Naive thymus-derived CD4-positive, alpha-beta T cell (primary cell): ENCODE measurements at places on chromosomes 1 and 21.

- DNase-seq: no peak
Observed at GRCh38 chr1:28509705-28510272, 3.9 kb downstream of the RCC1 start.

DNA sequence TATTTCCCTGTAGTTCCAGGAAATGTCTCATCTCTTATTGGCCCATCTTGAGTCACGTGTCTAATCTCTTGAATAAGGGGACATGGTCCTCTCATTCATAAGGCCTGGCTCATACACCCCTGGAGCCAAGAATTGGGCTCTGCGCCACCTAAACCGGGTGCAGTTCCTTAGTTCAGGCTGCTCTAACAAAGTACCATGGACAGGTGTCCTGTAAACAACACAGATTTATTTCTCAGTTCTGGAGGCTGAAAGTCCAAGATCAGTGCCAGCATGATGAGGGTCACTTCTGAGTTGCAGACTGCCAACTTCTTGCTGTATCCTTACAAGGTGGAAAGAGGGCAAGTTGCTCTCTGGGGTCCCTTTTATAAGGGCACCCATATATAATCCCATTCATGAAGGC, 60.2 kb upstream of the VAMP3 start:
- DNase-seq: no peak

DNA sequence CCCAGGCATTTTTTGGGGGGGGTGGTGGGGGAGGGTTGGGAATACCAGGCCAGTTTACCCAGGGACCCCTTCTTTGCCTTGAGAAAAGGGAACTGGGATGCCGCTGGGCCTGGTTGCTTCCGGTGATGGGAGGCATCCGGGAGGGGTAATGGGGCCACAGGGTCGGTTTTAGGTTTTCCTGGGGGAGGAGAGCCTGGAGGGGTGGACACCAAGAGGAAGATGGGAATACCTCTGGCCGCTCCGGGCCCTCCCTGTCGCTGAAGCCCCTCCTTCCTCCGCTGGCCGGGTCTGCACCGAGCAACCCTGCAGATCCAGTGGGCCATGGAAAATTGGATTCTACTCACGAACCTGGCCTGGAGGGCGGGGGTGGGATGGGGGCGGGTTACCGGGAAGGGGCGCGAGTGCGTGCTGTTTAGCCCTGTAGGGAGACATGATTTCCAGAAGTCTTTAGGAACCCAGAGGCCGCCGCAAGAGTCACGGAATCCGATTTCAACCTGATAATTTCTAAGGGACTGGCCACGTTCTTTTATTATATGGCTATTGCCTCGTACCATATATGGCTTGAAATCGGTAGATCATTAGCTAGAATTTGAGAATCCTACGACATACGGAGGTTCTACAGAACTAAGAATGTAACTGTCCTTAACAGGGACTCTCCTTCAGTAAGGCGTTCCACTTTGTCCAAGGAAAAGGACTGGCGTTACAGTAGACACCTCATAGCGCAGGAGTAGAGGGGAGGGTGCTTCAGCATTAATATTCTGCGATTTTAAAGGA, 749 bp downstream of the AKIRIN1 start:
- no peak for DNase-seq

DNA sequence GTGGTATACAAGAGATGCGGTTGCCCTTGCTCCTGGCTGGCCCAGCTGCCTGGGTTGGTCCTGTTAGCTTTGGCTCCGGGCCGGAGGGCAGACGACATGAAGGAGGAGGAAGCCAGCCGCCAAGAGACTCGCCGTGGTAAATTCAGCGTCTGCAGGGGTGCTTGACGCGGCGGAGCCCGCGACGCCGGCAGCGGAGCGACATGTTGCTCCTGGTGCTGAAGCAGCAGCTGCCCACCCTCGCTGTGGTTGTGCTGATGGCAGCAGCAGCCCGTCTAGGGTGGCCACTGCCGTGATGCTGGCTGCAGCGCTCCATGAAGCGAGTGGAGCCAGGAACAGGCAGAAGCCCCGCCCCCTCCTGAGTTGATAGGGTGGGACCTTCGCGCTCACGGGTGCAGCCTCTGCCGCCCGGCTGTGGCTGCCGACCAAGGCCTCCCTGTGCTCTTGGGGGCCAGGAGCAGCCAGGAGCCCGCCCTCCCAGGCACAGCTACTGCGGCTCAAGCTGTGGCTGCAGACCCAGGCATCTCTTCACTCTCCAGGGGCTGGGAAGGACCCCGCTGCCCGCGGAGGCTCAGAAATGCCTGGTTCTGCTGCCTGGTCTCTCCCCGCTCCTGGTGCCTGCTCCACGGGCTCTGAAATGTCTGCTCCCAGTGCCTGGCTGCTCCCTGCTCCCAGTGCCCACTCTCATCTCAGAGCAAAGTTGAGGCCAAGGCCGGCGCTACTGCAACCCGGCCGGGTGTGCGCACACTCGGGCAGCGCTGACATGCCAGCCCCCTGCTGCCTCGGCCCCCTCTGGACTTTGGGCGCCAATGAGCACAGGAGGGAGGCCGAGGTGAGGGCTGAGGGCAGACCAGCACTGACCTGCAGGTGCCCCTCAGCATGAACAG, 4.4 kb upstream of the ZNF692 start:
- DNase-seq: peak; percentile 74

DNA sequence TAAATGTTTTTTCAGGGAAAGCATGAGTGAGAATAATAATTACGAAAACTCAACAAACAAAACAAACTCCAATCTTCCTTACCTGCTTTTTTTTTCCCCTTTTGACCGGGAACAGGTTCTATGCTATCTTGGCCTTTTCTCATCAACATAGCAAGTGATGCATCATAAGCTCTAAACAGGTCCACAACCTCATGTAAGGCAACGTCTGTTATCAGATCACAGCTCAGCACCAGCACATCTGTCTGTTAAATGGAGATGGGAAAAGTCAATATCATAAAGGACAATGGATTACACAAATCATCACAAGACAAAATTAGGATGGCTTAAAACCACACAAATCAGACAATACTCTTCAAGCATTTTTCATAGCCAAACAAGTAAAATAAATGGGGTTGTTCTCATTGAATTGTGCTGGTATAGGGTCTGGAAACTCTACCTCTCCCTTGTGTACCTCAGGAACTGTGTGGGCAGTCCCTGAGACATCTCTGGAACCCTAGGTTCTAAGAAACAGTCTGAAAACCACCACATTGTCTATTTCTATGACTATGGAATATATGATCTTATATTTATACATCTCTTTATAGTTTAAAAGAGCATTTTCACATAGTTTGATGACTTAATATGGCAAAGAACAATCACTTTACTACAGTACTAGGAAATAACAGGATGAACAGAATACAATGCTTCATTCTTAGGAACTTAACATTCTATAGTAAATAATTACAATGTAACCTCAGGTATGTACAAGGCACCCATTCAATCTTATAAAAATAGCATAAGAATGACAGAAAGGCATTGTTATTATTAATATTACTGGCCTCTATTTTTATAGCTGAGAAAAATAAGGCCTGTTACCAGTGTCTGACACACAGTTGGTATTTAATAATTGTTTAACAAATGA, 44.7 kb downstream of the EIF2B3 start:
- no peak for DNase-seq

GRCh38 chr1:185533596-185533995, 200.6 kb upstream of the HMCN1 start:
- no peak for DNase-seq

GRCh38 chr1:61271412-61271789, 189.0 kb downstream of the NFIA start:
- no peak for DNase-seq

DNA sequence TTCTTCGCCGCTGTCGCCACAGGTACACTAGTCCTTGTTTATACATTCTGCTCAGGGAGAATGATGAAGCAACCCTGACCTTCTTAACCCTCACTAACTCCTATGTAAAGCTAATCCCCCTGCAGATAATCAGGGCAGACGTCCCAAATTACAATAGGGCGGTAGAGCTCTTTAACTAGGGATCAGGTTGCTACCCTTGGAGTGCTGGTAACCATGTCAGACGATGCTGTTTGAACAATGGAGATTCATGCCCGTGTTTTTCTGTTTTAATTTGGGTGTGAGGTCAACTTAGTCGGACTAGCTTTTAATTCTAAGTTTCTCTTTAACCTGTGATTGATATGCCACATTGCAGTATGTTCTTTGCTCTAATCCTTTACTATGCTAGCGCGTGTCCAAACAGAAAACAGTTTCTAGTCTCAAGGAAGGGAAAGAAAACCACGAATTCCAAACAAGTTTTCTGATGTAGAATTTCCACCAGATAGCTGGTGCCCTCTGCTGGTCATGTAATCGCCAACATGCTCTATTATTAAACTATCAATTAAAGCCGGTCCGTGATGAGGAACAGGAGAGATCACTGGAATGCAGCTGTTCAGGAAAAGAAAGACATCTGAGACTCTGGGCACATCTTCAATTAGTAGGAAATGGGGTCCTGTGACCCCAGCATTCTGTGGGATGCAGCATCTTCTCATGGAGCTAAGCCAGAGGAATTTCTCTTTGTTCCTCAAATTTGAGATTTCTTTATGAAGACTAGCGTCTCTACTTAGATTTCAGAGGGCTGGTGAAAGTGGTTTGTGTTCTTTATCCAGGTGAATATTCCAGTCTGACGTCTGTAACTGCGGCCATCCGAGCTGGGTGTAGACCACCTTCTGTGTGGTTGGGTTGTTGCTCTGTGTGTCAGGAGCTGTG, 18.3 kb upstream of the VAMP3 start:
- peak; percentile 33 for DNase-seq

DNA sequence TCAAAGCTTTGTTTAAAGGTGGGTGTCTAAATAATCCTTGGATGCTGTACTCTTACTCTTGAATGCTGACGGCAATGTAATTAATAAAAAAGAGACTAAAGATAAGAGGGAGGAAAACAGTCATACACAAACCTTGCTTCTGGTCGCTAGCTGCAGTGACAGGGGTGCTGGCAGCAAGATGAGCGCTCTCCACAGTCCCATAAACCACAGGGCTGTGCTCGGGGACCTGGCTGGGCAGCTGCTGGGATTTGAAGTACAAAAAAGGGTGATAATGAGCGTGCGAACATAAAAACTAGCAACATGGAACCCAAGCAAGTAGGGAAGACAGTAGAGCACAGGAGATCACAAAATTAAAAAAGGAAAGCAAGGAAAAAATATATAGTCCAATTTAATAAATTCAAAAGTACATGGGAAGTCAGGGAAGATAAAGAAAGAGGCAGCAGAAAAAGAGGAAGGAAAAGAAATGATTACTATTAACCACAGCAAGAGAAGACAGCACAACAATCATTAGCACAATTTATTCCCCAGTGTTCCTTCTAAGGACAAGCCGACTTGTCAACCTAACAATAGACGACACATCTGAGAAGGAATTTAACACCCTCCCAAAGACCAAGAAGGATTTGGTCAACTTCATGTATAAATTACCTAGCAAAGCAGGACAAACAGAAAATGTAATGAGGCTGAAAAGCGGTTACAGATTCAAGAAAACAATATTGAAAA, 162.9 kb upstream of the HP1BP3 start:
- no peak for DNase-seq

DNA sequence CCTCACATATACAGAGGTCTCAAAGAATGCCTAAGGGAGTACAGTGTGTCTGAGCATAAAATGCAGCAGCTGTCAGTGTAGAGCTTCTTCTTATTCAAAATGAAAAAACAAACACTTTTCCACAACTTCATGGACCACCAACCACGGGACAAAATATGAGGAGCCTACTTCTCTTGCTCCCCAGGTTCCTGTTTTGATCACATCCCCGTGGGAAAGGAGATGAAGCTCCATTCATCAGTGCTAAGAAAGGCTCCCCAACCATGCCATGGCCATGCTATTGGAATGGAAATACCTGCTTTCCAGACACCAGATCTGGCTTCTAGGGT, 383 bp downstream of the CD48 start:
- DNase-seq: no peak

DNA sequence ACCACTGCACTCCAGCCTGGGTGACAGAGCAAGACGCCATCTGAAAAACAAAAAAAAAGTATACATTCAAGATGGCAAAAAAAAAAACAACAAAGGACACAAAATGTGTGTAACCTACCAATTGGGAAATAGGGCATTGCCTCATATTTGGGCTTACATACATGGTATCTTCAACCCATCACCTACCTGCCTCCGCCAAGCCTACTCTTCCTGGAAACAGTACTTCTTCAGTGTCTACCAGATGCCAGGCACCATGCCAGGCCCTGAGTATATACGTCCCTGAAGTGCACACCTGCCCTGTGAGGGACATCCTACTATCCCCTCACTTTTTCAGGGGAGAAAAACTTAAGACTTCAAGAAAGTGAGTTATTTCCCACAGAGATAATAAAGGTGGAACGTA, 160.2 kb downstream of the TOMM20 start:
- no peak for DNase-seq

- DNase-seq: peak; percentile 26
Observed at GRCh38 chr21:42666023-42666747, 12.8 kb downstream of the PDE9A start.

DNA sequence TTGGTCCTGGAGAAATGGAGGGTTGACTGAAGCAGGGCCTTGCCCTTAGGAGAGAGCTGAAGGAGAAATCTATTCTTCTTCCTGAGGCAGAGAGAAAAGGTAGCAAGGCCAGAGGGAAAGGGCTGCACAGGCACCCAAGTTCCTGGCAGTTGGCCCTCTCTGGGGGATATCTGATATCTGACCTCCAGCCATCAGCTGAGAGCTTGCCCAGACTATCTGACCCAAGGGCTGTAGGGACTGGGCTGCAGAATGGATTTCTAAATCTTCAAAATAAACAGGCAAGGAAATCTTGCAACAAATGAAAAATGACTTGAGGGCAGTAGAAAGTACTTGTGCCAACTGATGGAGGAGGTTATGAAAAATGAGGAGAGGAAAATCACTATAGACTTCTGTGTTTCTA, 498 bp upstream of the CLCA2 start:
- DNase-seq: no peak

- no peak for DNase-seq
Observed at GRCh38 chr1:173020138-173020750, 30.5 kb downstream of the TNFSF18 start.

DNA sequence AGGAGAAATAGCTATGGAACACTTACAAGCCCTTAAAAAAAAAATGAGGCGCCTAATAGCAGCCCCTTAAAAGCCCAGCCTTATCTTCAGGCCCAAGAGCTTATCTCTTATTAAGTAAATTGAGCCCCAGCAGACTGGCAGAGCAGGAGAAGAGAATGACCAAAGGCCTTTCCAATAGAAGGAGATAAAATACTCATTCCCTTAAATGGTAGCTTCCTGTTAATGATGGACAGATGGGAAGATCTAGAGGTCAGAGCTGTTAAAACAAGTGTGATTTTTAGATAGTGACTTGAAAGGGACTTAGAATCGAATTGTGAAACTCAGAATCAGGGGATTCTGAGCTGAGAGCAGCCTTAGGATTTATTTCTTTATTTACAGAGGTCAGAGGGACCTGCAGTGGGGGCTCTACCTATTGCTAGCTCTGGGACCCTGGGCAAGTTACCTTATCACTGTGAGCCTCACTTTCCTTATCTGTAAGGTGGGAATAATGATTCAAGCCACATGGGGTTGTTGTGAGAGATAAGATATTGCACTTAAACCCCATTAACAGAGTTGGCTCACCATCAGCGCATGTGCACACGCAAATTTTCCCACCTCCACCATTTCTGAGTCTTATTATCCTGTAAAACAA, 101.3 kb upstream of the C8B start:
- no peak for DNase-seq

DNA sequence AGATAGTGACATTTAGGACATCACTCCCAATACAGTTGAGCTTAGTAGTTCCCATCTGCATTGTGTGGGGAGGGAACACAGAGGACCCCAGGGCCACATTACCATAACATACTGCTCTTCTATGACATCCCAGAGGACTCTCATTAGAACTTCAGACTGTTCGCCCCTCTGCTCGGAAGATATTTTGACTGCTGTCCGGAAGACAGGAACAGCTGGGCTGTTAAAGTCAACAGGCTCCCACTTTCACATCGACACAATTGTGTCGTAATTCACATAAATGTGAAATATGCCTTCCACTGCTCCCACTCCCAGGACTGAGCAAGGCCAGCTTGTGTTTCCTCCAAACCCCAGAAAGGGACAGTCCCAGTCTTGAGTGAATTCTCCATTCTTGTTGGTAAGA, 158.4 kb downstream of the SEC16B start:
- no peak for DNase-seq
